NCI-H1694 treated with DMSO at 0.1 percent for 48 hours (cell line): ENCODE measurements at places on chromosomes 6 and 20.

GRCh38 chr6:3504938-3505805, 48.3 kb upstream of the SLC22A23 start:
- DNase-seq = no peak

- DNase-seq = peak; percentile 65
Observed at GRCh38 chr6:112475083-112475482, 128.0 kb downstream of the RFPL4B start.

DNA sequence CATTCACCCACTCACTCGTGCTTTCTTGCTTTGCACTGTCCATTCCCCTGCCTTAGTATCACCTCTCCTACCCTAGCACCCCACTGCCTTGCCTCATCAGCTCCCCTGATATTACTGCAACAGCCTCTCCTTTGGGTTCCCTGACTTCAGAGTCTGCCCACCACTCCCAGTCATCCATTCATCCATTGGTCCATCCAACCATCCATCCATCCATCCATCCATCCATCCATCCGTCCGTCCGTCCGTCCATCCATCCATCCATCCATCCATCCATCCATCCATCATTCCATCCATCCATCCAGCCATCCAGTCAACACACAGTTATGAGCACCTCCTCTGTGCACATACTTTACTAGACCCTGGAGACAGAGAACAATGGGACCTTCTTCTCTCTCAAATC, 22.9 kb upstream of the FAM83D start:
- DNase-seq = no peak

DNA sequence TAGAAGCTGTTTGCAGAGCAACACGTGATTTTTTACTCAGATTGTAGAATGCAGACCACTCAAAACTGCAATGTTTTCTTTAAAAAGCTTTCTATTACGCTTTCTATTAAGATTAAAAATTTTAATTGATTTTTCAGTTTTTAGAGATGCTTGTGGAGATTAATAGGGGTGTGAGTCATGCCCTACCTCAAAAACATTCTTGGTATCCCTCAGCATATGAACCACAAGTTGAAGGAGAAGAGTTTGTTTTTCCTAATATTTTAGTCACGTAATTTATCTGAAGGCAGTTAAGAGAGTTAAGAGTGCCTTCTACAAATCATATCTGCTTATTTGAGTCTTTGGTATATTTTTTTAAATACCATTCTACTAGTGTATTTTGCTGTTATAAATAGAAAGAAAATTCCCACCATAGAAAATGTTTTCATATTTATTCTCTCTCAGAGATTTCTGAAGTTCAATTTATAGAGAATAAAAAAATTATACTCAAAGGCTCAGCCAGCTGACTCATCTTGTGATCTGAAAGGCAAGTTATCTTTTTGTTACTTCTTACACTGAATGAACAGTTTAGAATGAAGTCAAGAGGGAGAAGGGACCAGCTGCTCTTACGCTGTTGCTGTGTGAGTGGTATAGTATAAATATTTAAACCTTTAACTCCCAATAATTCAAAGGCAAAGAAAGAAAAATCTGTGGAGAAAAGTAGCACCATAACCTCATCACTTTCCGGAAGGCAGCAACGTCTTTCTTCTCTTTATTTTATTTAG, 7.6 kb downstream of the RIPOR2 start:
- DNase-seq = no peak

DNA sequence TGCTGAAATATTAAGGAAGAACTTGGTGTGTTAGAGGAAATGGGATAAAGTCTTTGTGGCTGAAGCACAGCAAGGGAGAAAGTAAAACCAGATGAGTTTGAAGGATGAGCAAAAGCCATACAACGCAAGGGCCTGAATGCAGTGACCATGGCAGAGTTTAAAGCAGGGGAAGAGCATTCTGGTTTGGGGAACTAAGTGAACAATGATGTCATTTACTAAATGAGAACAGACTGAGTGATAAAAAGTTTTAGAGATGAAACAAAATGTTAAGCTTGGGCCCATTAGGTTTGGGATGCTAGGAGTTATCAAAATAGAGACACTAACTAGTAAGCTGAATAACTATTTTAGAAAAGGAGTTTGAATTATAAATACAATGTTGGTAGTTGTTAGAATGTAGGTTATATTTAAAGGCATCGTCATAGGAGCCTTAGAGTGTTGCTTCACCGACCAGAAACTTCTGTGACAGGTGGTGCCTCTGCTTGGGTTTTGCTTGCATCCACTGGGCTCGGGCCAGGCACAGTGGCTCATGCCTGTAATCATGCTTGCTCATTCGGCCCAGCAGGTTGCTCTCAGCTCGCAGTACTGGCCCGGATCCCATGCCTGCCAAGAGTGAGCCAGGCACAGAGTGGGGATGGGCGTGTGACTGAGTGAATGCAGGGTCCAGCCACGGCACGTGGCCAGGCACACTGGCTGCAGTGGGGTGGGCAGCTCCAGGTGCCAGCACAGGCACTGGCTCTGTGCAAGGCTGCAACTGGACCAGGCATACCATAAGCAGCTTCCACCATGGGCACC, 37.4 kb upstream of the OPRM1 start:
- DNase-seq = no peak

DNA sequence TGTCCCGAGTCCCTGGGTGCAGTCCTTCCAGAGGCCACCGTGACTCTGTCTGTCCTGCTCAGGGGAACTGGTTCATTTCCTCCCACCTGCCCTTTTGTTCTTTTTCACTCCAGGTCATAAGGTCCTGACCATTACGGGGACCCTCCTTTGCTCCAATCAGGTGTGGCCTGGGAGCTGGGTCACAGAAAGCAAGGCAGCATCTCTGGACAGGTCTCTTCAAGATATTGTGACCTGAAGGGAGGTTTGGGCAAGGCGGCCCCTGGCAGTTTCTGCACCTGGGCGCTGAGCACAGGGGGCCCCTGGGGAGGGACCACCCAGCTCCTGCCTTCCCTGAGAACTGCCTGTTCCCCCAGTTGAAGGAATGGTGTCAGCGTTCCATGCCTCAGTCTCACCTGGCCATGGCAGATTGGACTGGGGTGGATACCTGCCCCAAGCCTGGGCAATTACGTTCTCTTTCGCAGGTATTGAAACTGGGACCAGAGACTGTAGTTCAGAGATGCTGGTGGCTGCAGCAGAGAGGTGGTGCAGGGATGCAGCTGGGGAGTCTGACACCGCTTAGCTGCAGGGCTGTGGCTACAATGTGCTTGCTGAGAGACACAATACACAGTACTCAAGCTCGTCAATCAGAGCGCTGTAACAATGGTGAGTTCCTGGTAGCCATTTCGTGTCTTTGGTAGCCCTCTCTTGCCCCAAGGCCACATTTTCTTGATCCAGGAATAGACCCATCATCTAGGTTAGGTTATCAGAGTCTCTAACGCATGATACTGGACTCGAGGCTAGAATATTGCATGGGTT, 15.6 kb upstream of the NELFCD start:
- no peak for DNase-seq
